Activated T-cell treated with anti-CD3 and anti-CD28 coated beads for 48 hours (primary cell): ENCODE measurements at places on chromosomes 5 and 9.

GRCh38 chr5:42499016-42499415 is 75.8 kb downstream of the GHR start:
- DNase-seq: no peak

- no peak for DNase-seq
Observed at GRCh38 chr5:72383726-72384125, 63.6 kb downstream of the PTCD2 start.

- peak; percentile 60 for DNase-seq
Observed at GRCh38 chr9:133742849-133743444, 4.8 kb upstream of the SARDH start.

DNA sequence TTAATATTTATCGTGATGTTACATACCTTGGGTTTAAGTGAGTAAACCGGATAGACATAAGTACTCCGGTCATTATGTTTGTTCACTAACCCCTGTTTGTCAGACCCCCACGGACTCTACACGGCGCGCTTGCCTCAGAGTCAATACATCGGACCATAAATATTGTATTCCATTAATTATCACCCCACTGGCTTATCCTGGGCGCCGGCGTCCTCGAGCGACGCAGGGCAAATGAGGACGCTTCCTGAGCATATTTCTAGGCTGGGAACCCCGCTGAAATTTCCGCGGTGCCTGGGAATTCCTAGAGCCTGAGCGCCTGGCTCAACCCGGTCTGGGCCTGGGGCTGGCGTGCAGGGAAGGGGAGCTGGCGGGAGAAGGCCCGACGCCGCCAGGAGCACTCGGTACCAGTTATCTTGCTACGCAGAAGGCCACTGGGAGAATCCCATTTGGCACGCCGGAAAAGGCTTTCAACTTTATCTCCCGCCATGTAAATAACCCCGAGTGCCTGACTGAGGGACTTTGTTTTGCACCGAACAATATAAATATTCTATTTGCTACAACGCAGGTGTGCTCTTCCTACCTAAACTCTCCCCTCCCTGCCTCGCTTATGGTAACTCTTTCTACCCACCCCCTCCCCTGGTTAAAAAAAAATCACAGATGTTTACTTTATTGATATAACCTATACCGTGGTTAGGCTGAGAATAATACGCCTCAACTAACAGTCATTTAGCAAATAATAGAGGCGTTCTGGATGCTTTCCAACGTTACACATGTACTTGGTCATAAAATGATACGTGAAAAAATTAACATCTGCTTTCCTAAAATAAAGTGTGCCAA is 19.4 kb downstream of the NR2F1 start:
- no peak for DNase-seq
